Spinal cord (tissue), 10 donors: ENCODE measurements at places on chromosomes 5 and 9. TPM values are rescaled to one million over a fixed set of nuclear protein-coding genes. Genes with fewer than 3 reads are reported as not detected.

- DNase-seq = no peak
Measured at GRCh38 chr5:145495741-145496140, 339.4 kb downstream of the PRELID2 start.

DNA sequence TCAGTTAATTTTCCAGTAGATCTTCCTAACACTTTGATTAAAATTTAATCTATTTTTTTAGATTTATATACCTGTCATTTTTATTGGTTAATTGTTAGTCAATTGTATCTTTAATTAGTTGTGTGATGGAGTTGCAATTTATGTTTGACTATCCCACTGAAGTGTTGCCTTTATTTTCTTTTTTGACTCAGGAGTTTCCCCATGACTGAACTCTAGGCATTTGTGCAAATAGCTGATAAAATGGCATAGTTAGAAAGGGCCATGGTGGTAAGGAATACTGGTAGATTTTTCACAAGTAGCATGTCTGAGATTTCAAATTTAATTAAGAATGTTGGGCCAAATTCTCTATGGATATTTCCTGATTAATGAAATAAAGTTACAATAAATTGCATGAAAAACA is 273.1 kb upstream of the DAB2 start:
- no peak for DNase-seq

The CYSTM1 gene
- 25.2 TPM for polyA plus RNA-seq

The GDF9 gene
- 1.2 TPM for polyA plus RNA-seq

DNA sequence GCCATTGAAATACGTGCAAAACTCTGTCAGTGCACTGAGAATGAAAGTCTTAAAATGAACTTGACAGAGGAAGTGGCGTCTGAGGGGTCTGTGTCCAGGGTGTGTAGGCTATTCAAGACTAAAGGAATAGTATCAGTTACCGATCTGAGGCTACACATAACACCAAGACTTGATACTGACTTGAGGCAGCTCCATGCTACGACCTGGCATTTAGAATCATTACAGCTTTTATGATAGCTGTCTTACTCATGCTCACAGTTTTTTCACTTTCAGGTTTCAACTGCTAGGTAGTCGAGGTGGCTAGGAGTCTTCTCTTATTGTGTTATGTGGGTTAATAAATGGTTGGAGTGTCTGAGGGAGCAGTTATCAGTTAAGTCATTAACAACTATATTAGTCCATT is 92.8 kb upstream of the SLCO6A1 start:
- no peak for DNase-seq

DNA sequence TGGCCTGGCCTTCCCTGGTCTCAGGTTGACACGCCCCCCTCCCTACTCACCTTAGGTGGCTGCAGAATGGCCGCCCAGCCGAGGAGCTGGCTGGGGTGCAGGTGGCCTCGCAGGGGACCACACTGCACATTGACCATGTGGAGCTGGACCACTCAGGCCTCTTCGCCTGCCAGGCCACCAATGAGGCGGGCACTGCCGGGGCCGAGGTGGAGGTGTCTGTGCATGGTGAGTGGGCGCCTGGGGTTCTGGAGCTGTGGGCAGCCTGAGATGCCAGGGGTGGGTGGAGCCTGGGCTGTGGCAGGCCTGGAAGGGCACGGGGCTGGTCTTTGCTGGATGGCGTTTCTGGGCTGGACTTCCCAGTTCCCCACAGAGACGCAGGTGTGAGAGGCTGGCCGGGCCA is 88.7 kb upstream of the ASS1 start:
- no peak for DNase-seq

DNA sequence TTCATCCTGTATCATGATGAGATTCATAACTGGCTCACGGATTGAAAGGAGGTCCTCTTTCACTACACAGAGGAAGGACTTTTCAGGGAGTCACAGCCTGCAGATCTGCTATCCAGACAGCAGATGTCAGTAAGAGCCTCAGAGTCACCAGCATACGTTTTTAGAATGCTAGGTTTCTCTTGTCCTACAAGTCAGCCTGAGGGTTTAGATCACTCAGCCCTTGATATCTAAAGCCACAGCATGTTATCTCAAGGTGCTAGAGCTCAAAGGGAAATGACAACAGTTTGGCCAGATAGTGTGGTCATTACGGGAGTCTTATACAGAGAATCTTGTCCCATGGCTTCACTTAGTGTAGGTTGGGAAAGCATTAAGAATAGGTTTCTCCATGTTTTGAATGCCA is 30.9 kb upstream of the SLC46A2 start:
- DNase-seq = peak; percentile 3

The SH3TC2 gene
- 4.0 TPM for polyA plus RNA-seq
